ENCODE measurements at places on chromosomes 7 and 10.
A peak's percentile ranks its signal among the peaks of the same experiment; 100 is the strongest.

DNA sequence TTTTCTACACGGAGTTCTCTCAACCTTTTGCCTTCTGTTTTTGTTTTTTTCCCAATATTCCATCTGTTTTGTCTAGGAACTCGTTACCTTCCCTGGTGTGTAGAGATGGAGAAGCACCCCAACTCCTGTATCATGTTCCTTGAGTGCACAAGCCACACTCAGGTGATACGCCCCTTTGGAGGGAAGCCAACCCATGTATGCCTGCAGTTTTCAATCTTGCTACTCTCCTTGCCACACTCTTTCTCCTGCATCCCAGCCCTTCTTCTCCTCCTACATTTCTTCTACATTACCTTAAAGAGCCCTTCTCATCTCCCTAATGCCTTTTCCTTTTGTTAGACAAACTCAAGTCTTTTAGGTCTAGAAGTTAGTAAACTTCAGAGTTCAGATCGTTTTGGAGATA is 10.2 kb upstream of the SP4 start:
- no peak for DNase-seq

GRCh38 chr10:98463016-98463415 is 16.3 kb upstream of the HPS1 start:
- DNase-seq = no peak

- DNase-seq = peak; percentile 54
Observed at GRCh38 chr10:131786756-131787605, 113.8 kb upstream of the PPP2R2D start.

DNA sequence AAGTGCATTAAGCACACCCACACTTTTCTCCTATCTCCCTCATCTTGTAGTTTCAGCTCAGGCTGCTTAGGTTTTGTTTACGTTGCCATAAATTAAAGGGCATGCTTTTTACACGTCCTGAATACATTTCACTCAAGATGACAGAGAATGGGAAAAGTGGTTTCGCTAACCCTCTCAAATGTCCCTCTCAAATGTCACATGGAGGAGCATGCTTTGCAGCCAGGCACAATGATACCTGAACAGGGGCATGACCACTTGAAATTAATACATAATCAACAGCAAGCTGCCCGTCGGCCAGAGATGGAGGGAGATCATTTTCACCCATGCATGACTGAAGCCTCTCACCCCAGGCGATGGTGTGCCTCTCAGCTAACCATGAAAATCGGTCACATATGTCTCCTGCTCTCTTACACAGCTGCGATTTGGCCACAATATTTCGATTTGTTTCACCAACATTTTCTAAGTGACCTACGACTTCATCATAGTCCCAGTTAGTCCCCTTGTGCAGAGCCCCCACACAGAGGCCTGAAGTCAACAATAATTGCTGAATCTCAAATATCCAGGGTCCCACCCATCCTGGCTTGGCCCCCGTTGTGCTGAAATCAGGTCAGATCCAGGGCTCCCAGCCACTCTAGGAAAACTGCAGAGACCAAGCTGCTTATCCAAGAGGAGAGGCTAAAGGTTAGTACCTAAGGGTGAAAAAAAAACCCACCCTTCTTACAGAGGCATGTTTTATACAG is 373.9 kb upstream of the NFE2L3 start:
- no peak for DNase-seq

GRCh38 chr10:6787091-6787490 is 207.0 kb upstream of the PRKCQ start:
- DNase-seq = no peak

DNA sequence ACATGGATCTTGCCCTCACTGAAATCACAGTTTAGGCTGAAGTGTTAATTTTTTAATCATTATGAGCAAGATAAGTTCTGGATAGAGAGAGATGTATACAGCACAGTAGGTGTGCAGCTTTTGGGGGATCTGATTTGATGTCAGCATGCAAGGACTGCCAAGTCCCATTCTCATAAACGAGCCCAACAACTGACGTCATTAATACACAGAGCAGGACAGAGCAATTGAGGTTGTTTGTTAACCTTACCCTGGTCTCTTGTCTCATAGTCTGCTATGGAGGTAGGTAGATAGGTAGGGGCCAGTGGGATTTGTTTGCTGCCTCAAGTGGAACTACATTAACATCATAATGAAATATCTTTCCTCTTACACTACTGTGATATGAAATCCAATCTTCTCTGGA is 8.6 kb upstream of the TMEM229A start:
- DNase-seq = no peak

DNA sequence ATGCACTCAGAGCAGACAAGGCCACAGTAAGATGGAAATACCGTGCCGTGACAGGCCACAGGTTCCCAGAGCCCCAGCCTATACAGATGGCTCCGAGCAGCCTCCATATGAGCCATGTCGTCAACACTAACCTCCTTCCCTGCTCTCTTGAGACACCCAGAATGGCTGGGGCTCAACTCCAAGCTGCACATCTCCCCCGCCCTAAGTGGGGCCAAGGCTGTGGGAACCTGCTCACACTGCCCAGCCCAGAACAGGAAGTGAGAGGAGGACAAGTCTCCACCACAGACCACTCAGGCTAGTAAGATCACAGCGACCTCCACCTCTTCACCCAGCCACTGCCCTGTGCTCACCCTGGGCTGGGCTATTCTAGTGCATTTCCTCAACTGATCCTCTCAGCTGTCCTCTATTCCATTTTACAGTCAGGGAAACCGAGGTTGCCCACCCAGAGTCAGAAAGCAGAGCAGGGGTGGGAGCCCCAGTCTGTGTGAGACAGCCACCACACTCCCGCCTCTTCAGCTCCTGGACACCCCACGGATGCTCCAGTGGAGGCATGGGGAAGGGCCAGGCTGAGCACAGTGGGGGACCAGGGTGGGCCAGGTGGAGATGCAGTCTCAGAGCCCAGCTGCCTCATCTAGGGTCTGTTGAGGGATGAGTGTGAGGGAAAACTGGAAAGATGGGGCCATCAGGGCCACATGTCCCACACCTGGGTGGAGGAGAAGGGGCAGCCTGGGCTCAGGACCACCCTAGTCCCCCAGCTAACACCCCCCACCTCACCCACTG is 11.6 kb downstream of the GRID1 start:
- DNase-seq = peak; percentile 93

- DNase-seq = peak; percentile 11
Observed at GRCh38 chr10:109633846-109634245, 289.5 kb downstream of the XPNPEP1 start.

DNA sequence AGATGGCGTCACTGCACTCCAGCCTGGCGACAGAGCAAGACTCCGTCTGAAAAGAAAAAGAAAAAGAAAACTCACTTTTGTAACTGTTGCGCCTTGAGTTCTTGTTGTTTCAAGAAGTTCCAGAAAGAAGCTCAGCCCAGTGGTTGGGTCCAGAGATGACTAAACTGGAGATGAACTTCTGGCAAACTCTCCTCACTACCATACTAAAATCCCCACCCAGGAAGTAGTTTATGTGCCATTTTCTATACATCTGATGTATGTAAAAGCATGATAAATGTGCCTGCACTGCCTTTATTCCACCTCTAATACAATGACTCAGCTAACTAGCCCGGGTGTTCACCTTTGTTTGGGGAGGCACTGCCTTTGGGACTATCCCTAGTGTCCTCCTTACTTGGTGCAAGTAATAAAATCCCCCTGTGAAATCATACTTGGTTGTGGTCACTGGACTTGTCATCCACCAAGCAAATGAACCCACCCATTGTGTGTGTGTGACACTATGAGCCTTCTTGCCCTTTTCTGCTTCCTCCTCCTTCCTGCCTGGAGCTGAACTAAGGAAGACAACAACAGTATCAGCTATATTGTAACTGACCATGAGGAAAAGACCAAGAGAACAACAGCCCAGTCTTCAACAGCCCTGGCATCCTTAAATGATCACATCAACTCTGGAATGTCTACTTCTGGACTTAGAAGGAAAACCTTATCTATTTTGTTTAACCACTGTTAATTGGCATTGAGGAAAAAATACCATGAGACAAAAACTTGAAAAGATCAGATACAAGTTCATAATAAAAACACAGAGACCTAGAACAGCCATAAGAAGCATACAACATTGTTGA is 33.6 kb downstream of the JMJD1C start:
- peak; percentile 16 for DNase-seq

DNA sequence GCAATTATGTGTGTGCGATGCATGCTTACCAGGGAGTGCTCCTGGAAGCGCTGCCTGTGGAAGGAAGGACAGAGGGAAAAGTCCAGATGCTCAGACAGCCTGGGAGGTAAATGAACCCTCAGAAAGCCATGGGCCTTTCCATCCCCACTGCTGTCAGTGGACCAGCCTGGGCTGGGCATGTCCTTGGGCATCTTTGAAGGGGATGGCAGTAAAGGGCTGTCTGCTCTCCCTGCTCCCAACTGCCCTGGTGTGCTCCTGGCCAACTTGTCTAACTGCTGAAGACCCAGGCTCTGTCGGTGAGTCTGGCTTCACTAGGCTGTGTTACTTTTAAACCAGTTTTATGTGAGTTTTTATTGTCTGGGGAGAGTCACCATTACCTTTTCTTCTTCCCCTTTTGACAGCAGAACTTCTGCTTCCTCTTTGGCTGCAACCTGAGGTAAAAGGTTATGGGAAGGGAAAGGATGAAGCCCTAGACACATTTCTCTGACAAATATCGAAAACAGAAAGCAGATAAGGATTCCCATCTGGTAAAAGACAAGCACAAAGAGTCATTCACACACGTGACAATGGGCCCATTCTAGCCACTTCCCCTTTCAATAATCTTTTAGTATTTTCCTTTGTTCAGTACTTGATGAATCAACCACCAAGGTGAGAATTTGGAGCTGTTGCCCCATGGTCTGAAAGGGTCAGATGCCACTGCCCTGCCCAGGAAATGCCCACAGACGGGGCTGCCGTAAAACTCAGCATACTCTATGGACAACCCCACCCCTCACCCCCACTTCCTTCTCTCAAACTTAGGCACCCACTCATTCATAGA is 27.6 kb upstream of the PIK3AP1 start:
- DNase-seq = peak; percentile 86

GRCh38 chr10:639751-640672 is 49.5 kb downstream of the DIP2C start:
- no peak for DNase-seq

DNA sequence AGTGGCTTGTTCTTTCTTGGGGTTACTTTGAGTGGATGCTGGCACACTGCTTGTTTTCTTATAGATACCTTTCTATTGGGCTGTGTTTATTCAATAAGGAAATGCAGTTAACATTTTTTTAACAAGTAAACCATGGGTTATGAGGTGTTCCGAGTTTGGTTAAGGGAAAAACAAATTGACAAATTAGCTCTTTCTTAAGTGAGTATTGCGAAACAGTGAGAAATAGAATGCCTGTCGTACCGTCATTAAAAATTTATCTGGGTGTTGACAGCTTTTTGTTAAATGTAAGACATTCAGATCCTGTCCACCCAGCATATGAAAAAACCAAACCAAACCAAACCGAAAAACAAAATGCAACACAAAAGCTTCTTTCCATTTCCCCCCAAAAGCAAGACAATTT is 6.2 kb downstream of the CUX1 start:
- DNase-seq = no peak

- no peak for DNase-seq
Observed at GRCh38 chr10:121378251-121378801, 219.9 kb downstream of the FGFR2 start.

DNA sequence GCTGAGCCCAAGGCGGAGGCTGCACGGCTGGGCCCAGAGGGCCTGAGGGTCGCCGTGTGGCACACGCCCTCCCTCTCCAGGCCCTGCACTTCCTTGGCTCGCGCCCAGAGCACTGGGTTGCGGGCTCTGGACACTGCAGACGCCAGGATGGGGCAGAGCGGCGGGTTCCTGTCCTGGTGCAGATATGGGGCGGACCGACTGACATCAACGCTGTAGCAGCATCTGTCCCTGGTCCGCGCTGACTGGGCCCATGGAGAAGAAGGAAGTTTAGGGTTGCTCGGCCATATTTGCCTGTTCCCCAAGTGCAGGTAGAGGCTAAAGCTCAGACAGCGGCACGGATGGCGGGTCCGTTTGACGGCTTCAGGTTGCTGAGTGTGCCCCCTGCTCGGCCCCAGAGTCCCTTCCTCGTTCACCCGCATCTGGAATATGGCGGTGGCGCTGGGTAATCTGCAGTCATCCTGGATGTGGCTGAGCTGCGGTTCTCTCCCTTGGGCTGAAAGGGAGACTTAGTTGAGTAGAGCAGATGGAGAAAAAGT is 116.1 kb downstream of the OR13A1 start:
- no peak for DNase-seq

- no peak for DNase-seq
Observed at GRCh38 chr7:45601094-45601493, 26.9 kb downstream of the ADCY1 start.

GRCh38 chr10:129850316-129850715 is 113.8 kb downstream of the EBF3 start:
- no peak for DNase-seq

DNA sequence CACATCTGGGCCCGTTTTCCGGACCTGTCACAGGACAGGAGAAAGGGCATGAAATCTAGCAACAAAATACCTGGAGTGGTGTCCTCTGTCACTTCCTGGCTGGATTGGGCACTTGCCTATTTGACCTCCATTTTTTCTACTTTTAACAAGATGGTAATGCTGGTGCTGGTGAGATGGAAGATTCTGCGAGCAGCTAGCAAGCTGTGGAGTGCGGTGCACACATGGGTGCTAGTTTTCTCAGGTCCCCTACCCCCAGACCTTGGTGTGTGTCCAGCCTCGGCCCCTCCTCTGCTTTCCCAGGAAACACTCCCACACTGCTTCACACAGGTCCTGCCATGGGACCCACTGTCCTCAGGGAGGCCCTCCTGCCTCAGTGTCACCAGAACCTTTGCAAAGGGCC is 87.7 kb downstream of the WDR11 start:
- DNase-seq = no peak

DNA sequence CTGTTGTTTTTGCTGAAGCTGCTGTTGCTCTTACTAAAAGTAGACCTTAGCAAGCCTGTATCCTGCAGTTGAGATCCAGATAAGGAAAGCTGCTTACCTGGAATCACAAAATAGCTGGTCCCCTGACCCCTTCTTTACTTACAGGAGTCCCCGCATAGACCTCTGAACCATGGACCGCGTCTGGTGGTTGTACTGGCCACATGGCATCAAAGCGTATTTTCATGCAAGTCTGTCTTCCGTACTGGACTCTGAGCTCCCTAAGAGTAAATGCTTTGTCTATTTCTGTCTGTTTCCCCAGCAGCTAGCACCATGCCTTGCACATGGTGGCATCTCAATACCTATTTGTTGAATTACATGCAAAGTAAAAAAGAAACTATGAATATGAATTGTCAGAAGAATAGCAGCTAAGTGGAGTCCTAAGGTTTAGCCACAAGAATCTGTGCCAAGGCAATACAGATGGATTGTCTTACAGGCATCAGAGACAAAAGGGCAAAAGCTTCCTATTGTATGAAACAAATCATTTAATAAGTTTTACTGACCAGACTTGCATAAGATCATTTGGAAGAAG is 159.2 kb downstream of the PAXIP1 start:
- DNase-seq = no peak

Data from NB4 (cell line).